ENCODE measurements at places on chromosomes 11 and 22. TPM values are rescaled to one million over a fixed set of nuclear protein-coding genes. Genes with fewer than 3 reads are reported as not detected.

DNA sequence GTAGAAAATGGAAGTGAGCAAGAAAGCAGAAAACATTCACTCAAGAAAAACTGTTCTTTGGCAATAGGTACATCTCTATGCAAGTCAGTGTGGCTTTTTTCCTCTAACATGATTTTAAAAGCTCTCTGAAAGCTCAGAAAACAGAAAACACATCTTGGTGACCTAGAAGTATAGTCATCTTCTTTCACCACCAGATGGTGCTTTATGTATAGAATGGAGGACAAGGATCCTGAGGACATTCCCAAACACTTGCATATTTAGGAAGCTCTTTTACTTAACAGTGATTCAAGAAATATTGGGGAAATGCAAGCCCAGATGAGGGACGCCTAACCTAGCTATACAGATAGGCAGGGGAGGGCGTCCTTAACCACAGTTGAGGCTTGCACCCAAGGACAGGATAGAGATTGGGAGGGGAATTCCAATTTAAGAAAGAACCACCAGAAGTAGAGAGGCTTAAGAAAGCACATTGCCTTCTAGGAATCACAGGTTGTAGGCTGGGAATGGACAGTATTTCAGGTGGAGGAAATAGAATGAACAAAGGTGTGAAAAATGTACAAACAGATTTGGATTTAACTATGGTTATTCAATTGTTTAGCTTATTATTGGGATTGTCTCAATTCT lies 13.8 kb upstream of the CCDC81 start:
- DNase-seq = no peak
- no peaks in the 10 kb centered on the region for H3K4me1 ChIP-seq
- no peak overlapping the region for H3K27ac ChIP-seq

- H3K27me3 ChIP-seq = no peaks in the 10 kb centered on the region
- no peaks in the 10 kb centered on the region for H3K36me3 ChIP-seq
Observed at GRCh38 chr22:25404928-25405816, 159.3 kb upstream of the GRK3 start.

GRCh38 chr22:49092716-49093115 lies 735.0 kb downstream of the BRD1 start:
- H3K4me3 ChIP-seq = no peak overlapping the region
- DNase-seq = no peak
- no peaks in the 10 kb centered on the region for H3K4me1 ChIP-seq
- H3K36me3 ChIP-seq = no peaks in the 10 kb centered on the region
- H3K27me3 ChIP-seq = no peaks in the 10 kb centered on the region

DNA sequence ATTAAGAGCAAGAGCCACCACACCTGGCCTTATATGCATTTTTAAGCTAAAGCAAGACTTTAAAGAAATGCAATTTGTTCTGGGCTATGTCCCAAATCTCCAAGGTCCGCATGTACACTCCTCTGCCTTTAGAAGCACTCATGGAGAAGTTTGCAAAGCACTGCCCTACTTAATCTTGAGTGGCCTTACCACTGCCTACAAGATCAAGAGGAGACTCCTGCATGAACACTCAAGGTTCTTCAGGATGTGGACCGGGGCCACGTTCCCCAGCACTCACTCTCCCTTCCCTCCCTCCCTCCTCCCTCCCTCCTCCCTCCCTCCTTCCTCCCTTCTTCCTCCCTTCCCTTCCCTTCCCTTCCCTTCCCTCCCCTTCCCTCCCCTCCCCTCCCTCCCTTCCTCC lies 63.2 kb upstream of the HSPA8 start:
- H3K4me1 ChIP-seq = no peaks in the 10 kb centered on the region
- peaks cover 14% of the 10 kb centered on the region for H3K27me3 ChIP-seq
- H3K4me3 ChIP-seq = no peak overlapping the region
- H3K36me3 ChIP-seq = no peaks in the 10 kb centered on the region

GRCh38 chr11:9219572-9219971 lies 45.6 kb downstream of the DENND5A start:
- no peak for DNase-seq
- peaks cover 11% of the 10 kb centered on the region for H3K4me1 ChIP-seq
- no peak overlapping the region for H3K27ac ChIP-seq
- no peak overlapping the region for H3K4me3 ChIP-seq

GRCh38 chr11:61119055-61119454 lies 16.8 kb downstream of the CD5 start:
- no peaks in the 10 kb centered on the region for H3K36me3 ChIP-seq
- no peak for DNase-seq
- H3K27me3 ChIP-seq = no peaks in the 10 kb centered on the region
- H3K4me1 ChIP-seq = peaks cover 7% of the 10 kb centered on the region
- no peak overlapping the region for H3K27ac ChIP-seq
- no peak overlapping the region for H3K4me3 ChIP-seq

Gene SCUBE2
- not detected for total RNA-seq

DNA sequence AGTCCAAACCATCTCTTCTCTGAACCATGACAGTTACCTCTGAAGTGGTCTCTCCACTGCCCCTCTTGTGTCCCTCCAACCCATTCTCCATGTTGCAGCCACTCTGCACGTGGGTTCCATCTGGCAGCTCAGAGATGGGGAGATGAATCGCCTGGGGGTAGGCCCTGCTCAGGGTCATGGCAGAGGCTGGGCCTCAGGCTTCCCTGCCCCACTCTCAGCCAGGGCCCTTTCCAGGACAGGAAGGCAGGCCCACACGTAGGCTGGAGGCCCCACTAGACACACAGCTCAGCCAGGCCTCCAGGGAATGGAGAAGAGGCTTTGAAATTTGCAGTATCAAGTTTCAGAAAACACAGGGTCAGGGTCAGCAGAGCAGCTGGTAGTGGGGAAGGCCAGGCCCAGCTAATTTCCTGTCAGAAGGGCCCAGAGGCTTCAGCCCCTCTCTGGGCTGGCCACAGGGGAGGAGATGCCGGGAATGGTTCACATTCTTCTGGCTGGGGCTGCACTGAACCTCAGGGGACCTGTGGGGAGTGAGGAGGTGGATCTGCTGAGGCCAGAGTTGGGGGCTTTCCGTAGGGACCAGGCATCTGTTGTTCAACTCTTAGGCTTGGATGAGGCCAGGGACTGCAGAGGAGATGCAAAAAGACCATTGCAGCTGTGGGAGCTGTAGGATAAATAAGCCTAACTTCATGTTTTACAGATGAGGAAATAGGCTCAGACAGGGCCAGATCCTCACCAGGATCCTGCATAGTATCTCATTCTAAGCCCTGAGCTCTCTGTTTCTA lies 101.6 kb downstream of the SWAP70 start:
- H3K36me3 ChIP-seq = peaks cover 1% of the 10 kb centered on the region
- H3K27ac ChIP-seq = no peak overlapping the region
- no peaks in the 10 kb centered on the region for H3K4me1 ChIP-seq
- no peak overlapping the region for H3K4me3 ChIP-seq
- no peak for DNase-seq

Gene TRAF6
- 22.4 TPM for total RNA-seq

Gene OOSP2
- not detected for total RNA-seq

DNA sequence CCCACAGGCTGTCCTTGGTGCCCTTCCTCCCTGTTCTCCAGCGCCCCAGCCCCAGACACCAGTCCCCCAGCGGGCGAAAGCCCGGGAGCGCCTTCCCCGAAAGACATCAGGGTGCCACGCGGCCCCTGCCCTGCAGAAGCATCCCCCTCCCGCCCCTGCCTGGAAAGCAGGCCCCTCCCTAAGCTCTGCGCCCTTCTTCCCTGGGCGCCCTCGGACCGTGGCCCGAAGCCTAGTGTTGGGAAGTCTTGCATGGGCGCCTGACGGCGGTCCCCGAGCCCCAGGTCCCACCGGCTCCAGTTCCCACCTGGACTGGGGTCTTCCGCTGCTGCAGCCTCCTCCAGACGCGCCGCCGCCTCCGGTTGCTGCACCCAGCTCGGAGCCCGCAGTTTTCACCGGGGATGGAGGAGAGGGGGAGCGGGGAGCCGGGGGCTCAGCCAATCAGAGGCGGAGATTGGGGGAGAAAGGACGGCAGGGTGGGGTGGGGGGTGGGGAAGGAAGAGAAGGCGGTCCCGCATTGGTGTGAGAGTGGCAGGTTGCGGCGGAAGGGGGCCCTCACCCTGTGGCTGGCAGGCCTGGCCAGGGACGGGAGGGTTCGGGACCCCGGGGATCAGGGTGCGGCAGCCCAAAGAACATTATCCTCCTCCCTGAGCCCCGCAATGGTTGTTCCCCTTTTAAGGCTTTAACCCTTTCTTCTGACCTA lies at the start of gene THY1:
Gene THY1, minus strand, starts transcription at position 364 of the 700 bp plus-strand sequence. CDS start 2,267 bp downstream, outside the sequence.
- H3K27ac ChIP-seq = no peak within 1 kb of the TSS
- no peak within 1 kb of the TSS for H3K4me3 ChIP-seq
- DNase-seq = no peak
- H3K27me3 ChIP-seq = peaks cover 28% of the 10 kb centered on the region
- H3K36me3 ChIP-seq = no peaks in the 10 kb centered on the region

Gene CYB5R2
- 5.2 TPM for total RNA-seq

DNA sequence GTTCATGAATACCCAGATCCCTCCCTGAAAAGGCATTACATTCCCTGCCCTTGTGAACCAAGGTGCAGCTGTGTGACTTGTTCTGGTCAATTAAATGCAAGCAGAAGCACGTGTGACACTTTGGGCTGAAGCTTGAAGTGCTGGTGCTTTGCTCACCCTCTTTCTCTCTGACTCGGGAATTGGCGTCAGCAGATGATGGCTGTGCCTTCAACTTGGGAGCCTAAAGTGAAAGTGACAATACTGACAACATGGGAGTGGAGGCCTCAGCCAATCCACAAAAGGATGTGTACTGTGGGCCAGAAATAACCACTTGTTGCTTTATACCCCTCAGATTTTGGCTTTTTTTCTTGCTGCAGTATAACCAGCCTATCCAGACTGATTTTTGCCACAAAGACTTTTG lies 148.3 kb upstream of the THY1 start:
- H3K4me3 ChIP-seq = no peak overlapping the region
- H3K27me3 ChIP-seq = no peaks in the 10 kb centered on the region
- no peaks in the 10 kb centered on the region for H3K36me3 ChIP-seq
- DNase-seq = no peak
- H3K4me1 ChIP-seq = peaks cover 7% of the 10 kb centered on the region

DNA sequence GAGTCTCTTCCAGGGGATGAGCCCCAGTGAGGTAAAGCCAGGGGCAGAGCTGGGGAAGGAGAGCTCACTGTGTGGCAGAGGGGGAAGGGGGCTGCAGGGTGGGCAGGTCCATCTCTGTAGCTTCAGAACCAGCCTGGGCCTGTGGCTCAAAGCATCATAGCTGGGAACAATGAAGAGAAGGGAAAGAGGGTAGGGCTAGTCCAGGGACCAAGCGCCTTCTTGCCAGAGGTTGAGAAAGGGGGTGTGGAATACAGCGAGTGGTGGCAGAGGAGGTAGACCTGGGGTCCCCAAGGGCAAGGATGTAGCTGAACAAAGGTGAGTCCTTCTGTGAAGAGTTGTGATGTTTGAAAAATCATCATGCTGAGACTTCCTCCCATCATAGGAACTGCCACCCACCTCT lies 1.2 kb upstream of the PLA2G3 start:
- H3K27ac ChIP-seq = no peak overlapping the region
- no peak overlapping the region for H3K4me3 ChIP-seq
- no peak for DNase-seq
- no peaks in the 10 kb centered on the region for H3K4me1 ChIP-seq
- no peaks in the 10 kb centered on the region for H3K27me3 ChIP-seq

- no peak for DNase-seq
- H3K27ac ChIP-seq = no peak overlapping the region
- no peaks in the 10 kb centered on the region for H3K27me3 ChIP-seq
- H3K4me1 ChIP-seq = no peaks in the 10 kb centered on the region
- no peaks in the 10 kb centered on the region for H3K36me3 ChIP-seq
Observed at GRCh38 chr11:9030601-9031000, 26.8 kb upstream of the NRIP3 start.

DNA sequence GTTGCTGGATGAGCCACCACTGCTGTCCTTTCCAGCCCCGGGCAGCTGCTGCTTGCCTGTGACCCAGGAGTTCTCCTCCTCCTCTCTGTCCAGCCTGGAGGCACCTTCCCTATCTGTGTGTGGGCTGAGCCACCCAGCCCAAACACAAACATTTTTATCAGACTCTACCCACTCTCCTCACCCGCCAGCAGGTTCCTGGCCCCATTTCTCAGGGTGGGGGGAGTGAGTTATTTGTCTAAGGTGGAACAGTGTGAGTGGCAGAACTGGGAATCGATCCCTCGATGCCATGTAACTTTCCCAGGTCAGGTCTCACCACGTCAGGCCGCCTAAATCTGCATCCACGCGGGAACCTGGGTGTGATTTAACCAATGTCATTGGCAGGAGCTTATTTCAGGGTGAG lies 20.8 kb upstream of the SMIM38 start:
- H3K36me3 ChIP-seq = no peaks in the 10 kb centered on the region
- no peak overlapping the region for H3K4me3 ChIP-seq
- no peak overlapping the region for H3K27ac ChIP-seq
- H3K27me3 ChIP-seq = no peaks in the 10 kb centered on the region

- no peak overlapping the region for H3K4me3 ChIP-seq
- H3K4me1 ChIP-seq = no peaks in the 10 kb centered on the region
- no peak for DNase-seq
- no peaks in the 10 kb centered on the region for H3K27me3 ChIP-seq
Observed at GRCh38 chr22:43275545-43276317, 67.4 kb downstream of the SCUBE1 start.

Gene KCNJ5
- not detected for total RNA-seq

DNA sequence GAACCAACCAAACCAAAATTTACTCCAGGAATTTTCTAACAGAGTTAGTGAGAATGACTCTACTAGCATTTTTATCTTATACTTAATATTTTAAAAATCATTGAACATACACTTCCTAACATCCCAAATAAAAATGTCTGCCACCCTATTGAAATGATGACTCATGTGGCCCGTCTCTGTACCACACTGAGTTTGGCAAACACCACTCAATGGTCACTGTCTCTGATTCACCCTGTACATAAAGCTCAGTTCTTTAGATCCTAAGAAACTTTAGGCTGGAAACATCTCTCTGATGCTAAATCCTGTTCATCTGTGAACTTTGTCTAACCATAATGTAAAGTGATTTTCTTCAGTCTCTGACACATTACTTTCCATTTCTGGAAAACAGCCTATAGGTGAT lies 182.0 kb downstream of the CWF19L2 start:
- no peaks in the 10 kb centered on the region for H3K4me1 ChIP-seq
- no peaks in the 10 kb centered on the region for H3K27me3 ChIP-seq
- no peak overlapping the region for H3K27ac ChIP-seq

DNA sequence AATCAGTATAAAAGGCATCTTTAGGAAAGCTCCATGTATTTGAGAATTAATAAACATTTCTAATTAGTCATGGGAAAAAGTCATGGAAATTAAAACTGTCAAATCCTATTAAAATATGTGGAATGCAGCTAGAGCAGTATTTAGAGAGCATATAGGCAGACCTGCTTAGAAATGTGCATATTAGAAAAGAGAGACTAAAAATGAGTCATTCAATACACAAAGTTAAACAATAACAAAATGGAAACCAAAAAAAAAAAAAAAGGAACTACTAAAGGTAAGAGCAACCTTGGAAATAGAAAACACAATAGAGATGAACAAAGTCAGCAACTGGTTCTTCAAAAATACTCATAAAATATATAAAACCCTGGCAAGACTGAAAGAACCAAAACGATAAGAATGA lies 59.7 kb upstream of the RASSF10 start:
- H3K36me3 ChIP-seq = no peaks in the 10 kb centered on the region
- DNase-seq = no peak
- H3K27ac ChIP-seq = no peak overlapping the region

GRCh38 chr22:45450921-45451651 lies 37.6 kb downstream of the RIBC2 start:
- H3K4me3 ChIP-seq = no peak overlapping the region
- no peak overlapping the region for H3K27ac ChIP-seq
- DNase-seq = no peak
- no peaks in the 10 kb centered on the region for H3K4me1 ChIP-seq
- H3K27me3 ChIP-seq = no peaks in the 10 kb centered on the region
- no peaks in the 10 kb centered on the region for H3K36me3 ChIP-seq

Measured in B cell (primary cell).